ENCODE measurements at places on chromosomes 7 and 10. TPM values are rescaled to one million over a fixed set of nuclear protein-coding genes. Genes with fewer than 3 reads are reported as not detected.

The FBXO24 gene
- polyA plus RNA-seq = 0.83 TPM

The SLC13A4 gene
- 7.5 TPM for polyA plus RNA-seq

The CYP2C18 gene
- not detected for polyA plus RNA-seq

The CAMK2B gene
- polyA plus RNA-seq = 0.14 TPM

The PAPSS2 gene
- polyA plus RNA-seq = 7.3 TPM

The CALHM1 gene
- polyA plus RNA-seq = 0.49 TPM

The LRGUK gene
- polyA plus RNA-seq = 1.5 TPM

The SYT15B gene
- polyA plus RNA-seq = 0.13 TPM

The TACC2 gene
- 21.2 TPM for polyA plus RNA-seq

The COMTD1 gene
- 42.4 TPM for polyA plus RNA-seq

DNA sequence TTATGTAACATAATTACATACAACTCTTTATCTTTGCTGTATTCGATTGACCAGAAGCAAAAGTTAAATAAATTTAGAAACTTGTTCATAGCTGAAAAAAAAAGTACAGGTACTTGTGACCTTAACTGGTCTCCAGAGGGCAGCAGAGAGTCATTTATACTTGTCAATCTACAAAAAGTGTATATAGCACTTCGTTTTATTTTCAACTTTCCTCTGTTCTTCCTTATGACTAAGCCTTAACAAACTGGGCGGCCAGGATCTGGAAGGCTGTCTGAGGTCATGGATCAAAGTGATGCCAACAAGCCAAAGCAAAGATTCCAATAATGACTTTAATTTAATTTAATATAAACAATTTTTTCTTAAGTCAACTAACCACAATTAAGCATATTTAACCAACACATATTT is 29.8 kb downstream of the C10orf67 start:
- no peak overlapping the region for H3K27ac ChIP-seq
- no peaks in the 10 kb centered on the region for H3K27me3 ChIP-seq
- no peaks in the 10 kb centered on the region for H3K36me3 ChIP-seq
- no peaks in the 10 kb centered on the region for H3K4me1 ChIP-seq
- no peak overlapping the region for H3K4me3 ChIP-seq
- DNase-seq = no peak

GRCh38 chr10:6232225-6232807 is 29.6 kb downstream of the PFKFB3 start:
- H3K27me3 ChIP-seq = no peaks in the 10 kb centered on the region
- peaks cover 40% of the 10 kb centered on the region for H3K36me3 ChIP-seq
- H3K4me3 ChIP-seq = no peak overlapping the region

DNA sequence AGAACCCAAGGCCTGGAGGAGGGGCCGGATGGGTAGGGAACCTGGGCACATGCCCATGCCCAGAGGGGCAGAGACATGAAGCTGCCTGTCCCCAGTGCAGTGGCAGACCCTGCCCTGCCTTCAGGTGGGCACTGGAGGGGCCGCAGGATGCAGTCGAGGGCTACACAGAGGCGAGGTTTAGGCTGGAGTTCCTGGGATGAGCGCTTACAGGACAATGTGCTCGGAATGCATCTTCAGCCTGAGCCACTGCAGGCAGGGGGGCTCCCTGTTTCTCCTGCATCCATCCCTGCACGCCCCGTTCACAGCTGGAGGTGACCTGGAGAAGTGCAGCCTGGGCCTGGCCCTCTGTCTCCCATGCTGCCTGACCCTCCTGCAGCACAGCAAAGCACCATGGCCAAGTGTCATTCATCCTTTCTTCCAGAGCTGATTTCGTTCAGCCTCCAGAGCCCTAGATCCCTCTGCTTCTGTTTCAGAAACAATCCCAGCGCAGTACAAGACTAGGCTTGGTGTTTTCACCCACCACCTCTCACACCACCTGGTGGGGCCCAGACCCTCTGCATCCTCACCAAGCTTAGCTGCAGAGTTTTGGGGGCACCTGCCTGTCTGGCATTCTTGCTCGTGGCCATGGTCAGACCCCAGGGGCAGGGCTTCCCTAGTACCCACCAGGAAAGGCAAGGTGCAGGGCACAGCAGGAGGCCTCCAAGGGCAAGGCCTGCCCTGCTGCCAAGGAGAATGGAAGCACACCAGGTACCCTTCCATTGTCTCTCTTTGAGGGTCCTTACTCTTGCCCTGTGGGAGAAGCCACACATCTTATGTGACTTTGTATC is 311.9 kb downstream of the TCERG1L start:
- H3K27ac ChIP-seq = no peak overlapping the region
- no peaks in the 10 kb centered on the region for H3K36me3 ChIP-seq
- no peak overlapping the region for H3K4me3 ChIP-seq
- peaks cover 21% of the 10 kb centered on the region for H3K4me1 ChIP-seq
- no peak for DNase-seq

DNA sequence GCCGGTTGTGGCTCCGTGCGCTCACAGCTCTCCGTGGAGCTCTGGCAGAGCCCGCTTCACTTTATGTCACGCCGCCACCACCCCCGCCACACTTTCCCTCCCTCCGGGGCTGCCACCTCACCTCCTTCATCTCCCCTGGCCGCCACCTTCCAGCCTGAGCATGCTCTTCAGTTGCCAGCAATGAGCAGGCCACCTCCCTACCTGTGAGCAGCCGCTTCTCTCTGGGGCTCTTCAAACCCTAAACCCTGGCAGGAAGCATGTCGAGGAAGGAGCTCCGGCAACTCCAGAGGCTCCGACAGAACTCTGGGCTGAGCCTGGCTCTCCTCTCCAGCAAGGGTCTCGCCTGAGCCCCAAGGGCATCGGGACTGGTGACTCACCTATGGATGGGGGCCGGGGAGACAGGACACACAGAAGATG is 36.7 kb downstream of the GBX1 start:
- H3K36me3 ChIP-seq = no peaks in the 10 kb centered on the region
- DNase-seq = no peak
- no peaks in the 10 kb centered on the region for H3K4me1 ChIP-seq
- peaks cover 2% of the 10 kb centered on the region for H3K27me3 ChIP-seq

DNA sequence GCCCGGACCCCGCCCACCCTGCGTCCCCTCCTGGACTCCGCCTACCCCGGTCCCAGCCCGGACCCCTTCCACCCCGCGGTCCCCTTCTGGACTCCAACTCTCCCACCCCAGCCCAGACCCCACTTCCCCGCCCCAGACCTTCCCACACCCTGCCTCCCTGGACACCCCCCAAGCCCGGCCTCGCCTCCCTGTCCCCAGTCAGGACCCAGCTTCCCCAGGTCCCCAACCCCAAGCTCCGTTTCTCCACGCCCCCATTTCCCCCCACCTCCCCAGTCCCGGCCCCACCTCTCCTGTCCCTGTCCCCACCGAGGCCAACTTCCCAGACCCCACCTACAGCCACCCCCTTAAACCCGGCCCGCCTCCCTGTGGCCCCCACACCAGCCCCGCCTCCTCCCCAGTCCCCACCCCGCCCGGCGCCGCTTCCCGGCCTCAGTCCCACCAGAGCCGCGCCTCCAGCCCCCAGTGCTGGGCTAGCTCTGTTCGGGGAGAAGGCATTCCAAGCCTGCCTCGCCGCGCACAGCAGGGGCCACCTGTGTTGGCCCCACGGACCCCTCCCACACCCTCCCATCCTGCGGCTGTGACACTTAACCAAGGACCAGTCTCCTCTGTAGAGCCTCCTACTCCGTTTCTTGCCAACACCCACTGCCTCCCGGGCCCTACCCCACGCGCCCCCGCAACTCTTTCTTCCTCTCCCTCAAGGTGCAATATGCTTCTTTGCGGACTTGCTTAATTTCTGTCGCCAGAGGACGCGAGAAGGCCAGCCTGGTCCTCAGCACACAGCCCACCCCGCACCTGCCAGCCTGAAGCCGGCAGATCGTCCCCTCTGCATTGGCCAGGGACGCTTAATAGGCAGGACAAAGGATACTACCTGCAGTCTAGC is 736 bp upstream of the ITIH5 start:
- peaks cover 11% of the 10 kb centered on the region for H3K27me3 ChIP-seq
- peak overlapping the region; percentile 64 for H3K4me3 ChIP-seq
- no peak overlapping the region for H3K27ac ChIP-seq
- H3K36me3 ChIP-seq = no peaks in the 10 kb centered on the region
- H3K4me1 ChIP-seq = no peaks in the 10 kb centered on the region

DNA sequence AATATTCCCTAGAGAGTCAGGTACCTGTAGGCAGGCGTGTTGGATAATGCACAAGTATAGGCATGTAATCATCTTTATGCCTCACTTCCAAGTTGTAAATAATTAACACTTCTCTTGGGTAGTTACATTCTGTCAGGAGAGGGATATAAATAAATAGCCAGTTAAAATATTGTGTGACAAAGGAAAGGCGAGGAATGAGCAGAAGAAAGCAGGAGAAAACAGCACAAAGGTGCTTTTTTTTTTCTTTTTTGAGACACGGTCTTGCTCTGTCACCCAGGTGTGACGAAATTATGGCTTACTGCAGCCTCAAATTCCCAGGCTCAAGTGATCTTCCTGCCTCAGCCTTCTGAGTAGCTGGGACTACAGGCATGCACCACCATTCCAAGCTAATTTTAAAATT is 99.2 kb upstream of the LYZL2 start:
- no peaks in the 10 kb centered on the region for H3K36me3 ChIP-seq
- H3K27me3 ChIP-seq = no peaks in the 10 kb centered on the region
- H3K4me1 ChIP-seq = no peaks in the 10 kb centered on the region
- no peak overlapping the region for H3K27ac ChIP-seq
- no peak for DNase-seq

GRCh38 chr7:3063016-3063753 is 19.5 kb upstream of the CARD11 start:
- no peak overlapping the region for H3K4me3 ChIP-seq
- H3K27ac ChIP-seq = no peak overlapping the region
- no peaks in the 10 kb centered on the region for H3K4me1 ChIP-seq
- no peak for DNase-seq
- H3K27me3 ChIP-seq = no peaks in the 10 kb centered on the region
- H3K36me3 ChIP-seq = no peaks in the 10 kb centered on the region

GRCh38 chr10:133143200-133143533 is 16.9 kb upstream of the KNDC1 start:
- H3K4me3 ChIP-seq = no peak overlapping the region
- H3K4me1 ChIP-seq = peaks cover 4% of the 10 kb centered on the region
- no peak overlapping the region for H3K27ac ChIP-seq
- H3K36me3 ChIP-seq = no peaks in the 10 kb centered on the region

DNA sequence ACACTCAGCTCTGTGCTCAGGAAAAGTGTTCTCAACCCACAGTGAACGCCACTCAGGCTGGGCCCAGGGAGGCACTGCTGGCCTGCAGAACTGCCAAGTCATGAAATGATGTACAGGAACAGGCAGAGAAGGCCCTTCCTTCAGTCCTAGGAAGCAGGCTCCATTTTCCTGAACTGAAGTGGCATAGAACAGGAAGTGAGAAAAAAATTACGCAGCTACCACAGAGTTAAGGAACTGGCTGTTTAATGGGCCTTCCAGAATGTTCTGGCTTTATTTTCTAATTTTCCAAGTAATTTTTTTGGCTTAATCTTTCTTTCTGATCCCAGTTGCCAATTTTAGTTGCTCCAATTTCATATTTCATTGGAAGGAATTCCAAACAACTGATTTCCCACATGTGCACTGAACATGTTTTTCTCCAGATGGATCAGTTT is 39.3 kb downstream of the LRRC18 start:
- H3K4me3 ChIP-seq = no peak overlapping the region
- DNase-seq = no peak
- H3K27me3 ChIP-seq = no peaks in the 10 kb centered on the region
- no peaks in the 10 kb centered on the region for H3K36me3 ChIP-seq
- H3K4me1 ChIP-seq = no peaks in the 10 kb centered on the region

DNA sequence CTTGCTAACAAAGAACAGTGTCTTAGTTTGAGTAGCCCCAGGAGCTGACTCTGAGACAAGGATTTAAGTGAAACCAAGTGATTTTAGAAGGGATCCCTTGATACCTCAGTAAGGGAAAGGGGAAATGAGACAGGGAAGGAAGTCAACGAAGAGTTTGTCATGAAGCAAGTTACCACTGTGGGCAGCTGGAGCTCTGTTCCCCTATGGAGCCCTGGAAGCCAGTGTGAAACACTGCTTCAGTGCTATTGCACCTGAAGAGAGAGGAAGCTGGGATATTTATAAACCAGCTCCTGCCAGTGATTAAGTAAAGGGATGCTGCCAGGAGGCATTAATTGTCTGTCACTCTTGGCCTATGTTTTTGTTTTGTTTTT is 58.9 kb upstream of the WAPL start:
- H3K27ac ChIP-seq = no peak overlapping the region
- DNase-seq = no peak
- no peak overlapping the region for H3K4me3 ChIP-seq
- no peaks in the 10 kb centered on the region for H3K36me3 ChIP-seq

DNA sequence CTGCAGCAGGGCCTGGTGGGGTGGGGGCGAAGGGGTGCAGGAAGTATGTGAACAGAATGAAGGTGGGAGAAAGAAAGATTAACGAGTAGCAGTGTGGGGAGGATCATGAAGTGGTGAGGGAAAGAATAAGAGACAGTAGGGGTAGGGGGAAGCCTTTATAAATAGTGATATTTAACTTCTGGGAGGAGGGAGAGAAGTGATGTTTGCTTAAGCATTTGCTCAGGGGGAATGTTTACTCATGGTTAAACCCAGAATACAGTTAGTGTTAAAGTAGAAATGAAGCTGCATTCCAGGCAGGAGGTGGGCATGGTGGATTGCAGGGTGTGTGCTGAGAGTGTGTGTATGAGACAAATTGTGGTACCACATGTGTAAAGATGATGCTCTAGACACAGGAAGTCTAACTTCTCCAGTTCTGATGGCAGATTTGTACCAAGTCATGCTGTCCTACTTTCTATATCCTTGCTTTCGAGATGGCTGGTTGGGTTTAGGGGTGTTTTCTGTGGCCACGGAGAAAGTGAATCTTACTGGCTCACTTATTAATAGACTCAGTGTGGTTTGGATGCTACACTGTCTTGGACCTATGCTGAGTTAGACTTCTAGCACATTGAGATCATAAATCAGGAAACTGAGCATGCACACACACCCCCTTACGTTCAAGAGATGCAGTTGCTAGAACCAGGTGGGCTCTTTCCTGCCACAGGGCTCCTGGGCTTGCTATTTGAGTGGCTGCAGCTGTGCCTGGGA is 10.6 kb upstream of the DNMBP start:
- no peaks in the 10 kb centered on the region for H3K4me1 ChIP-seq
- no peak for DNase-seq
- H3K36me3 ChIP-seq = no peaks in the 10 kb centered on the region
- H3K4me3 ChIP-seq = no peak overlapping the region

DNA sequence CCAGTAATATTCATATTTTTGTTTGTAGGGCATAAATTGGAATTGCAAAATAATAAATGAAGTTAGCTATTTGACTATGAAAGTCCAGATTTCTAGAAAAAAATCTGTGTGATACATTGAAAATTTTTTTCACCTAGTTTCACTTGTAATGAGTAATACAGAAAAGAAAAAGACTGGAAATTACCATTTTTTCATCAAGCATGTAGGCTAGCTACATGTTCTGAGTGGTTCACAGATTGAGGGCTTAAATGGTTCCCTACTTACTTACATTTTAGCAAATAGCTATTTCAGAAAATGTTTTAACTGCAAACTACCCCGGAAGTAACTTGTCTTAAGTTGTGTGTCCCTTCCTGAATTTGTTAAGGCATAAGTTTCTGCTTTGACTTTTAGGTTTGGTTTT is 396.0 kb downstream of the PHF14 start:
- no peaks in the 10 kb centered on the region for H3K36me3 ChIP-seq
- H3K4me1 ChIP-seq = no peaks in the 10 kb centered on the region
- DNase-seq = no peak
- H3K27me3 ChIP-seq = no peaks in the 10 kb centered on the region
- no peak overlapping the region for H3K4me3 ChIP-seq

GRCh38 chr10:100006243-100006886 is 3.4 kb downstream of the DNMBP start:
- H3K27ac ChIP-seq = no peak overlapping the region
- H3K4me1 ChIP-seq = peaks cover 11% of the 10 kb centered on the region

Measured in H1 (cell line).